Psoas muscle (tissue), 8 donors: ENCODE measurements at places on chromosomes 3 and 15. TPM values are rescaled to one million over a fixed set of nuclear protein-coding genes. Genes with fewer than 3 reads are reported as not detected.

DNA sequence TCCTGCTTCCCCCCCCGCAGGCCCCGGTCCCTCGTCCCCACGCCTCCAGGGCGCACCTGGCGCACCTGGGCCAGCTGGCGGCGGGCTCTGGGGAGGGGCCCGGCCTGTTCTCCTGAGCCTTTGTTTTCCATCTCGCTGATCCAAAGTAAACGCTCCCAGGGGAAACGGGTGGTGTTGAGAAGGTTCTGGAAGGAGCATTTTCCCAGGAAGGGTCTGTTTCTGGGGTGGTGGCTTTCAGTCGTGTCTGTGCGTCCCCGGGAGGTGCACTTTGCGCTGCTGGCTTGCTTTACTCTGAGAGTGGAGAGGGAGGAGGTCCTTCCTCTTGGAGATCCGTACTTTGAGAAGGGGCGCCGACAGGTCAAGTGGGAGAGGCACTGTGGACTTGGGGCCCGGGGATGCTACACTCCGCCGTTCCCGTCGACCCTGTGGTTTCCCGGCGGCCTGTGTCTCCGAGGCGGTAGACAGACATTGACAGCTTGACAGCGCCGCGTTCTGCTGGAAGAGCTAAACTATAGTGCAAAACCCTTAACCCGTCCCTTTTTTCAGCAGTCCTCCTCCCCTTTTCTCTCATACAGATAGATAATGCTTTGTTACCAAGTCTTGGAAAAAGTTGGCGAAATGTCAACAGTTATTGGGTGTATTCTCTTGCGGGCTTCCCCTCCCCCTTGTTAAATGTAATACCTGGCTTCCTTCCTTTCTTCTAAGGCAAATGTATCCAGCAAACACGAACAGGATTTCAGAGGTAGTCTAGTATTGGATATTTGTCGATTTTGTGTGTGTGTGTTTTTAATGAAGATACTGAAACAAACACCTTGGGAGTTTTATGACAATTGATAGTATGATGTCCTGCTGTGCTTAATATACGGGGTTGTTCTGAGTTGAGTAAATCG is 6.5 kb downstream of the TPM1 start:
- peaks cover 13% of the 10 kb centered on the region for H3K36me3 ChIP-seq
- peak; percentile 43 for DNase-seq
- H3K27ac ChIP-seq: peak overlapping the region; percentile 94
- no peaks in the 10 kb centered on the region for H3K27me3 ChIP-seq
- peak overlapping the region; percentile 75 for H3K4me3 ChIP-seq
- H3K4me1 ChIP-seq: peaks cover 70% of the 10 kb centered on the region

The GOLGA8G gene
- total RNA-seq: not detected

- no peaks in the 10 kb centered on the region for H3K27me3 ChIP-seq
- H3K36me3 ChIP-seq: no peaks in the 10 kb centered on the region
- H3K4me1 ChIP-seq: no peaks in the 10 kb centered on the region
- DNase-seq: no peak
- no peak overlapping the region for H3K27ac ChIP-seq
- H3K4me3 ChIP-seq: no peak overlapping the region
Measured at GRCh38 chr3:163139600-163139999, 1643.0 kb downstream of the OTOL1 start.

DNA sequence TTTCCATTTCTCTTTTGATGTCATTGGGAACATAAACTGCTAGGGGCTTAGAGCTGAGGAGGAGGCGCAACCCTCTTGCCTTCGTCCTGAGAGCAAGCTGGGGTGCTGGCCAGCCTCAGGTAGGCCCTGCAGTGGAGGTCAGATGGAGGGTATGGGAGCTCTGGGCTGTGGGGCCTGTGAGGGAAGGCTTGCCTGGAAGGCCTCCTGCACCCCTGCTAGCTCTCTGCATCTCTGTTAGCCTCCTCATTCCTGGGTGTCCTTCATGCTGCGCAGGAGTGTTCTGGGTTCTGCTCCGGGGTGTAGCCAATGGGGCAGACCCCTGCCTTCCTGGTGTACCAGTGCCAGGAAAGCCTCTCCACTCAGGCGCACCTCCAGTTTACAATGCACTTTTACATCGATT is 11.8 kb downstream of the GP5 start:
- H3K27me3 ChIP-seq: peaks cover 20% of the 10 kb centered on the region
- H3K4me3 ChIP-seq: no peak overlapping the region
- no peak overlapping the region for H3K27ac ChIP-seq

The GPR27 gene
- total RNA-seq: 0.93 TPM

GRCh38 chr3:123791073-123791370 is 93.1 kb downstream of the MYLK start:
- H3K4me3 ChIP-seq: no peak overlapping the region
- H3K4me1 ChIP-seq: no peaks in the 10 kb centered on the region

DNA sequence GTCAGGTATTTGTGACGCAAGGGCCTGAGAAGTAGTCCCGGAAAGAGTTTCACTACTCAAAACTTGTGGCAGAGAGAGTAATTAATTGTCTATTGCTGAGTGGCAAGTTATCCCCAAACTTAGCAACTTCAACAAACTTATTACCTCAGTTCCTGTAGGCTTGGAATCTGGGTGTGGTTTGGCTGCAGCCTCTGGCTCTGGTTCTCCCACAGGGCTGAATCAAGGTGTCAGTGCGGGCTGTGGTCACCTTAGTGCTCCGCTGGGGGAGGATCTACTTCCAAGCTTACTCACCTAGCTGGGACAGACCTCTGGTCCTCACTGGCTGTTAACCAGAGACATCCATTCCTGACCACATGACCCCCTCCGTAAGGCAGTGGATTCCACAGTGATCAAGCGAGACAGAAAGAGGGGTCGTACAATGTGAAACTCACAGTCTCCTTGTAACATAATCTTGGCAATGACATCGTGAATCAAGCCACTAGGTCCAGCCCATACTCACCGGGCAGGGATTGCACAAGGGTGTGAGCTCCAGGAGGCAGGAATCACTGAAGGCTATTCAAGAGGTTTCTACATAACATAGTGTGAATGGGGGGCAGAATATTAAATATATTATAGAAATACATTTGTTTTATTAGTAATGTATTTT is 138.3 kb downstream of the RYR3 start:
- no peaks in the 10 kb centered on the region for H3K27me3 ChIP-seq
- no peak for DNase-seq
- H3K36me3 ChIP-seq: no peaks in the 10 kb centered on the region
- H3K4me1 ChIP-seq: peaks cover 6% of the 10 kb centered on the region
- peak overlapping the region; percentile 34 for H3K27ac ChIP-seq

The RTP3 gene
- total RNA-seq: not detected

The GOLGA6D gene
- not detected for total RNA-seq

The DUSP7 gene
- total RNA-seq: 20.2 TPM

DNA sequence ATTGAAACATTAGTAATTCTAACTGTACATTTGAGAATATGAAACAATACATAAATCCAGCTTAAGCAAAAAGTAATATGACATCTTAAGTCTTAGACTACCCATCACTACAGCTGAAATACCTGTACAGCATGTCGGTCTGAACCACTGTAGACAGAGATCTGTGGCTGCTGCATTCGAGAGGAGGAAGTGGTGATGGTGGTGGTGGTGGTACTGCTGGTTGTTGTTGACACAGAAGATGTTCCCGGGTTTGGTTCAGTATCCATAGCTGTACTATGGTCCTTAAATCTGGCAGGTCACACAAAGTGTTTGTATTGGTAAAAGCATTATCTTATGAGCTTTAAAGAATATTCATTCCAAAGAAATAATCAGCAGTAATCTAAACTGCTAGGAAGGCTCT is 2.9 kb downstream of the PHC3 start:
- H3K27ac ChIP-seq: no peak overlapping the region
- peaks cover 2% of the 10 kb centered on the region for H3K36me3 ChIP-seq
- peaks cover 14% of the 10 kb centered on the region for H3K4me1 ChIP-seq

GRCh38 chr15:101168463-101168824 is 83.4 kb downstream of the CHSY1 start:
- peaks cover 26% of the 10 kb centered on the region for H3K4me1 ChIP-seq
- H3K36me3 ChIP-seq: no peaks in the 10 kb centered on the region
- H3K27ac ChIP-seq: peak overlapping the region; percentile 71
- peak; percentile 56 for DNase-seq
- peak overlapping the region; percentile 25 for H3K4me3 ChIP-seq

DNA sequence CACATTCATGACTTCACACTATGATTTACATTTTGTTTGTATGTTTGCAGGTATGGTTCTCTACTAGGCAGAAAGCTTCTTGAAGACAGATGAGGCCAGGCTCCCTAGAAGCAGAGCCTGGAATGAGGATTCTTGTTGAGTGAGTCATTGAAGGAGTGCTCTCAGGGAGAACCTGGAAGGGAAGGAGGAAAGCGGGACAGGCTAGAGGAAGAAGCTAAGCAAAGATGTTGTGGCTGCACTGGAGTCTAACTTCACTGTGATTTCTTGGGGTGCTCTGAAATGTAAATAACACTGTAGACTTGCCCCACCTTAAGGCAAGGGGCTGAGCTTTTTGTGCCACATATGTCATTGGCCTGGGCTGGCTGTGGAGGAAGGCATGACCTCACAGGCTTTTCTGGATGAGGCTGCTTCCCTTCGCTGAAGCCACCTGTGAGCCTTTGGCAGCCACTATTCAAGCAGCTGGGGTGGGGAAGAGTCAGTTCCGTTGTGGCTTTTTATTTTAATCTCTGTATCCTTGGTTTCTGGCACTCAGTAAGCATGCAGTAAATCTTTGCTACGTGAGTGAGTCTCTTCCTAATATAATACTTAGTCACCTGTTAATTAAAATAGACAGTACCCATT is 307.3 kb downstream of the SV2B start:
- peaks cover 19% of the 10 kb centered on the region for H3K4me1 ChIP-seq
- peak overlapping the region; percentile 39 for H3K27ac ChIP-seq
- H3K4me3 ChIP-seq: no peak overlapping the region
- no peak for DNase-seq
- H3K36me3 ChIP-seq: no peaks in the 10 kb centered on the region
- H3K27me3 ChIP-seq: no peaks in the 10 kb centered on the region

GRCh38 chr3:90031121-90031520 is 923.7 kb downstream of the EPHA3 start:
- H3K4me1 ChIP-seq: no peaks in the 10 kb centered on the region
- H3K27ac ChIP-seq: no peak overlapping the region

GRCh38 chr15:66862940-66863335 is 160.9 kb downstream of the SMAD6 start:
- H3K4me3 ChIP-seq: no peak overlapping the region
- H3K27ac ChIP-seq: no peak overlapping the region
- no peaks in the 10 kb centered on the region for H3K27me3 ChIP-seq

GRCh38 chr3:170836491-170836890 is 33.5 kb downstream of the RPL22L1 start:
- no peak for DNase-seq
- no peaks in the 10 kb centered on the region for H3K36me3 ChIP-seq
- H3K27ac ChIP-seq: no peak overlapping the region

DNA sequence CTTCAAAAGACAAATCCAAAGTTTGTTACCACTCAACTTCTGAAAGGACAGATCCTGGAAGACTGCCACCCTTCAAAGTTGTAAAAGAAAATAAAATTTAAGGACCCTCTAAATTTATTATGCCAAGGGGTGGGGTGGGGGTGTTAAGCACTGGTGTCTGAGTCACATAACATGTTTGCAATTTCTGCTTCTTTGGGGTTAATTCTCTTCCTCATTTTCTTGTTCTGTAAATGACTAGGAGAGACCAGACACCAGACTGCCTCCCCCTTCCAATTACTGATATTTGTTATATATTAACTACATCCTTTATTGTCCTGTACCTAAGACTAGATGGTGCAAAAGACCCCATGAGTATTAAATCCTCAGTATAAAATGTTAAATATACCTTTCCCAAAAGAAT is 242.8 kb downstream of the ZNF385D start:
- H3K4me1 ChIP-seq: no peaks in the 10 kb centered on the region
- DNase-seq: no peak
- H3K27ac ChIP-seq: no peak overlapping the region
- no peak overlapping the region for H3K4me3 ChIP-seq
- no peaks in the 10 kb centered on the region for H3K36me3 ChIP-seq
- no peaks in the 10 kb centered on the region for H3K27me3 ChIP-seq

The SLC22A14 gene
- total RNA-seq: 0.08 TPM

GRCh38 chr3:42216931-42217333 is 49.1 kb downstream of the CCK start:
- H3K4me3 ChIP-seq: no peak overlapping the region
- no peak overlapping the region for H3K27ac ChIP-seq
- no peaks in the 10 kb centered on the region for H3K27me3 ChIP-seq
